AG04450 (cell line): ENCODE measurements at places on chromosomes 6 and 20. TPM values are rescaled to one million over a fixed set of nuclear protein-coding genes. Genes with fewer than 3 reads are reported as not detected.

GRCh38 chr20:37839432-37839827 lies 63.5 kb upstream of the VSTM2L start:
- no peak for DNase-seq

DNA sequence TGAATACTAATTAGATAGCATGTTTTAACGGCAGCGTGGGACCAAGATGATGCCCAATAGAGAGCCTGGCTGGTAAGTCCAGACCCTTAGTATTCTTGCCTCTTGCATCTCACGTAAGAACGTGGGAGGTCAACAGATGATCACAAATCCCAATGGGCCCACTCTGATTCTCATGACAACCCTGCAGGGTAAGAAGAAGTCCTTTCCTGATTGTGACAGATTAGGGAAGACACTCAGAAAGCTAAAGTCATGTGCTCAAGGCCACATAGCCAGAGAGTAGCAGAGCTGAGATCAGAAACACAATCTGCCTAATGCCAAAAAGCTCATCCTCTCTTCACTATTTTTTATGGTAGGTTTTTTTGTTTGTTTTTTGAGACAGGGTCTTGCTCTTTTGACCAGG lies 103.8 kb downstream of the RALGAPA2 start:
- DNase-seq, result no peak

GRCh38 chr20:23164176-23164601 lies 78.1 kb upstream of the CD93 start:
- no peak for DNase-seq

Gene TMEM74B
- not detected in 2 replicates for polyA plus RNA-seq
